ENCODE measurements at places on chromosomes 16 and 17. TPM values are rescaled to one million over a fixed set of nuclear protein-coding genes. Genes with fewer than 3 reads are reported as not detected.

DNA sequence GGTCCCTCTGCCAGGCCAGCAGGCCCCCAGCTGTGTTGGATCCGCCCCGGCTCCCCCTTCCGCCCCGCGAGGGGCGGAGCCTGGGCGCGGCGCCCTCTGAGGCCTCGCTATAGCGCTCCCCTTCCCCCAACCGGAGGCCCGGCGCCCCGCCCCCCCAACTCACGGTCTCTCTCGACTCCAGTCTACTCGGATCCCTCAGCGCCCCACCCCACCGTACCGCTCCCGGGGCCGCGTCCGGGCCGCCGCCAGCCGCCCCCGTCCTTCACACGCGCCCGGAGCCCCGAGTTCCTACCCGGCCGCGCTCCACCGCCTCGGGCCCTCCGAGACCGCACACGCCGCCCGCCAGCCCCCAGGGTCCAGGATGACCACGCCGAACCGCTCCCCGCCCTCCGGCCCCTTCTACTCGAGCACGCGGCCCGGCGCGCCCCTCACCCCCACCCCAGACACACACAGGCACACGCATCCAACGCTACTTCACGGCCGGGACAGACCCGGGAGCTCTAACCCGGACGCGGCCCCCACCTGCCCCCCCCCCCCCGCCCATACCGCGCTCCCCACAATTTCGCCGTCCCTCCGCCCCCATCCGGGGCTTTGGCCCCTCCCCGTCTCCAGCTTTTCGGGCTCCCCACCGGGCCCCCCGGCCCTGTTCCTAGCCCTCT, 1.4 kb downstream of the PHF23 start:
- H3K4me1 ChIP-seq, result peaks cover 53% of the 10 kb centered on the region
- H3K36me3 ChIP-seq, result peaks cover 33% of the 10 kb centered on the region
- peak overlapping the region; percentile 96 for H3K4me3 ChIP-seq
- peaks cover 2% of the 10 kb centered on the region for H3K27me3 ChIP-seq
- peak; percentile 90 for DNase-seq

DNA sequence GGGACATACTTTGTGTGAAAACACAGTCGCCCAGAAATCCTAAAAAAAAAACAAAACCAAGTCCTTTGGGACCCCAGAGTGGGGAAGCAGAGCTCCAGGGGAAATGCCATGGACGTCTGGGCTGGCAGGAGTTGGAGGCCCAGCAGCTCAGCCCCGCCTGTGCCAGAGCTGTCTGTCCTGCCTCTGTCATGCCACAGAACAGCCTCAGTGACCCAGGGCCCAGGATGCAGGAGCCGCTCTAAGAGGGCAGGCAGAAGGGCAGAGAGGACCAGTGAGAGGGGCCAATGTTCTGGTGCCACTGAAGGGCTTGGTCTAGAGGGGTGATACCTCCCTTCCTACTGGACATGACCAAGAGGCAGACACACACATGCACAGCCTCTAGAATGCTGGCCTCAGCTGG, 166.2 kb downstream of the C16orf78 start:
- H3K36me3 ChIP-seq, result no peaks in the 10 kb centered on the region
- no peak overlapping the region for H3K4me3 ChIP-seq
- no peak for DNase-seq
- no peaks in the 10 kb centered on the region for H3K4me1 ChIP-seq
- no peaks in the 10 kb centered on the region for H3K27me3 ChIP-seq

Gene HIC1
- total RNA-seq, result 35.1 TPM

DNA sequence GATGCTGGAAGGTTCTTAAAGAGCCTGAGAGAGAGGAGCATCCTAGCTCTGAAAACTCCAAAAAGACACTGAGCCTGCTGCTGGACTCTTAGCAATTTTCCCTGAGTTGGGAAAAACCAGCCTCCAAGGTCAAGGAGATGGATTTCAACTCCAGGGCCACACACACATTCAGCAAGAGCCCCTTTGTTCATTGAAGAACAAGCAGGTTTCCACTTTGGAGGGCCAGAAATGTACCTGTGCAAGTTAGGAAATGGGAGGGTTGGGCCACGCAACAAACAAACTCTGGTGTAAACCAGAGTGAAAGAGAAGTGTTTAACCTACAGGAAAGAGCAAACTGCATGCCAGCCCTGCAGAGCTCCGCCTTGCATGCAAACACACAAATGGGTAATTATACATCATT, 264.8 kb upstream of the RPL38 start:
- peaks cover 2% of the 10 kb centered on the region for H3K4me1 ChIP-seq
- no peak overlapping the region for H3K4me3 ChIP-seq
- H3K27ac ChIP-seq, result no peak overlapping the region

GRCh38 chr16:15604460-15605440, 38.2 kb downstream of the MARF1 start:
- no peaks in the 10 kb centered on the region for H3K27me3 ChIP-seq
- peaks cover 1% of the 10 kb centered on the region for H3K4me1 ChIP-seq
- peak overlapping the region; percentile 8 for H3K27ac ChIP-seq
- H3K4me3 ChIP-seq, result no peak overlapping the region
- no peak for DNase-seq

Gene OTOP2
- total RNA-seq, result not detected

Gene GSG1L
- total RNA-seq, result not detected

GRCh38 chr16:50338371-50339231, 30.2 kb downstream of the BRD7 start:
- peaks cover 53% of the 10 kb centered on the region for H3K4me1 ChIP-seq
- H3K27ac ChIP-seq, result peak overlapping the region; percentile 93
- peak overlapping the region; percentile 48 for H3K4me3 ChIP-seq
- DNase-seq, result peak; percentile 70

Gene CMTM2
- total RNA-seq, result 0.29 TPM

GRCh38 chr17:64024215-64024654, 3.8 kb upstream of the ICAM2 start:
- H3K36me3 ChIP-seq, result no peaks in the 10 kb centered on the region
- peaks cover 58% of the 10 kb centered on the region for H3K4me1 ChIP-seq
- no peak overlapping the region for H3K4me3 ChIP-seq
- peak overlapping the region; percentile 85 for H3K27ac ChIP-seq
- no peaks in the 10 kb centered on the region for H3K27me3 ChIP-seq

DNA sequence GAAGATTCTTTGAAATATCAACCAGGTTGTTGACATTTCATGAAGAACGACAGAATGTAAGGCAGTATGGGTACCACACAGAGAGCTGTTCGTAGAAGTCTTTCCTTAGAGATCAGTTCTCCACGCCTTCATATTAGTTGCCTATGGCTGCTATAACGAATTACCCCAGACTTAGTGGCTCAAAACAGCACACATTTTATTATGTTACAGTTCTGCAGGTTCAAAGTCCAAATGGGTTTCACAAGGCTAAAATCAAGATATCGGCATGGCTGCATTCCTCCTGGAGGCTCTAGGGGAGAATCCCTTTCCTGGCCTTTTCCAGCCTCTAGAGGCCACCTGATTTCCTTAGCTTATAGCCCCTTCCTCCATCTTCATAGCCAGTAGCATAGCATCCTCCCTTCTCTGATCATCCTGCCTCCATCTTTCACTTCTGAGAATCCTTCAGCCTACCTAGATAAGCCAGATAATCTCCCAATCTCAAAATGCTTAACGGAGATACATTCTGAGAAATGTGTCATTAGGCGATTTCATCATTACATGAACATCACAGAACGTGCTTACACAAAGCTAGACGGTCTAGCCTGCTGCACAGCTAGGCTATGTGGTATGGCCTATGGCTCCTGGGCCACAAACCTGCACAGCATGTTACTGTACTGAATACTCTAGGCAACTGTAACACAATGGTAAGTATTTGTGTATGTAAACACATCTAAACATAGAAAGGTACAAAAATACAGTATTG, 26.0 kb downstream of the ERCC4 start:
- no peak for DNase-seq
- H3K27ac ChIP-seq, result no peak overlapping the region
- no peak overlapping the region for H3K4me3 ChIP-seq
- H3K36me3 ChIP-seq, result peaks cover 30% of the 10 kb centered on the region
- no peaks in the 10 kb centered on the region for H3K4me1 ChIP-seq
- H3K27me3 ChIP-seq, result no peaks in the 10 kb centered on the region

DNA sequence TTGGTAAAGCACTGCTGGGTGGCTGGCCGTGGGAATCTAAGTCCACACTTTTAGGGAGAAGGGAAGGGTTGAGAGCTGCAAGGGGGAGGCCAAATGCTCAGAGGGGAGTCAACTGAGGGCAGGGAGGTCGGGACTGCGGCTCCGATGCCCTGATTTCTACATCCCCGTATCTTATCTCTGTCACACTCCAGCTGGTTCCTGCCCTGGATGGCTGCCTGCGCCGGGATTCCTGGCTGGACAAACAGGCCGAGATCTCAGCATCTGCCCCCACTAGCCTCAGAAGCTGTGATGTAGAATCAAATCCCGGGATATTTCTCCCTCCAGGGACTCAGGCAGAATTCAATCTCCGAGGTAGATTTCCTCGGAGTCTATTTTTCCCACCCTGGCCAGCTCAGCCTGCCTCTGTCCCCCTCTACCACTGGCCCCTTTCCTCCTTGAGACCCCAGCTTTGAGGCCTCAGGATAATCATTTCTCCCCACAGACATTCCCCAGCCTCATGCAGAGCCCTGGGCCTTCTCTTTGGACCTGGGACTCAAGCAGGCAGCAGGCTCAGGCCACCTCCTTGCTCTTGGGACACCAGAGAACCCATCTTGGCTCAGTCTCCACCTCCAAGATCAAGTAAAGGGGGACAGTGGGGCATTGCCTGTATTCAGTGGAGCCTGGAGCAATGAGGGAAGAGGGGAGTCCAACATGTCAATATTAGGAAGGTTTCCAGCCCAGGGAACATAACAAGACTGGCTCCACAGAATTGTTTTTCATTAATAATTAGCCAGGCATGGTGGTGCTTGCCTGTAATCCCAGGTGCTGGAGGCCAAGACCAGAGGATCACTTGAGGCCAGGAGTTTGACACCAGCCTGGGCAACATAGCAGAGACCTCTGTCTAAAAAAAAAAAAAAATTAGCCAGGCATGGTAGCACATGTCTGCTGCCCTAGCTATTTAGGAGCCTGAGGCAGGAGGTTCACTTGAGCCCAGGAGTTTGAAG, 1.8 kb downstream of the SHBG start:
- H3K27ac ChIP-seq, result no peak overlapping the region
- no peaks in the 10 kb centered on the region for H3K27me3 ChIP-seq
- H3K36me3 ChIP-seq, result no peaks in the 10 kb centered on the region
- peaks cover 8% of the 10 kb centered on the region for H3K4me1 ChIP-seq

DNA sequence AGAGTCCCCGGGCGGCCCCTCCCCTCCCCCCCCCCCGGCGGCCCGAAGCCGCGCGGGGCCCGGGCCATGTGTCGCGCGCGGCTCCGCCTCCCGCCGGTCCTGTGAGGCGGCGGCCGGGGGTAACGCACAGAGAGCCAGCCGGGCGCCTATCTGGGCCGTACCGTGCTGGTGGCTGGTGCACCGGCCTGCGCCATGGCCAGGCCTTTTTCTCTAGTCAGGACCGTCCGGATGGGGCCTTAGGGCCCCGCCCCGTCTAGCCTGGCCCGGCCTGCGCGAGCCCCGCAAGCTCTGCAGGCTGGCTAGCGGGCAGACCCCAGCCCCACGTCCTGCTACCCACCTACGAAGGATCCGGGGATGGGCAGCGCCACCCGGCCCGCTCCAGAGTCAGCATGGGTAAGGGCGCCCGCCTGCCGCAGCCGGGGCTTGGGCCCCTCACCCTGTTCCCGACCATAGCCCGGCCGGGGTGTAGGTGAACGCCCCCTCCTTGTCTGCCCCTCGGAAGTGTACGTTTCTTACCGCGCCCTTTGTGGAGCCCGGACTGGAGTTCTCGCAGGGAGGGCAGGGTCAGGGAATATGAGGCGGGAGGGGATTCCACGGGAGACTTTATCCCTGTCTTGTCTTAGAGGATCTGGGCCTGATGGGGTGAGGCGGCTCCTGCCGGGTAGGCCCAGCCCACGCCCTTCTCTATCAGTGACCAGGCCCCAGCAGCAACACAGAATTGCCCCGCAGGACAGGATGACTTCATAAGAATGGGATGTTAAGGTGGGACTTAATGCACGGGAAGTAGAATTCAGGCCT, at the start of gene CENPT:
Gene CENPT, minus strand, starts transcription at position 630 of the 798 bp plus-strand sequence. CDS start 13,834 bp downstream, outside the sequence.
- no peaks in the 10 kb centered on the region for H3K27me3 ChIP-seq
- peak within 1 kb of the TSS; percentile 93 for H3K4me3 ChIP-seq
- H3K4me1 ChIP-seq, result peaks cover 39% of the 10 kb centered on the region
- peak within 1 kb of the TSS; percentile 94 for H3K27ac ChIP-seq
- peaks cover 28% of the 10 kb centered on the region for H3K36me3 ChIP-seq
- DNase-seq, result peak; percentile 69

GRCh38 chr16:63714876-63715275, 1407.0 kb downstream of the CDH11 start:
- no peak overlapping the region for H3K27ac ChIP-seq
- H3K4me1 ChIP-seq, result no peaks in the 10 kb centered on the region
- H3K4me3 ChIP-seq, result no peak overlapping the region
- no peak for DNase-seq

DNA sequence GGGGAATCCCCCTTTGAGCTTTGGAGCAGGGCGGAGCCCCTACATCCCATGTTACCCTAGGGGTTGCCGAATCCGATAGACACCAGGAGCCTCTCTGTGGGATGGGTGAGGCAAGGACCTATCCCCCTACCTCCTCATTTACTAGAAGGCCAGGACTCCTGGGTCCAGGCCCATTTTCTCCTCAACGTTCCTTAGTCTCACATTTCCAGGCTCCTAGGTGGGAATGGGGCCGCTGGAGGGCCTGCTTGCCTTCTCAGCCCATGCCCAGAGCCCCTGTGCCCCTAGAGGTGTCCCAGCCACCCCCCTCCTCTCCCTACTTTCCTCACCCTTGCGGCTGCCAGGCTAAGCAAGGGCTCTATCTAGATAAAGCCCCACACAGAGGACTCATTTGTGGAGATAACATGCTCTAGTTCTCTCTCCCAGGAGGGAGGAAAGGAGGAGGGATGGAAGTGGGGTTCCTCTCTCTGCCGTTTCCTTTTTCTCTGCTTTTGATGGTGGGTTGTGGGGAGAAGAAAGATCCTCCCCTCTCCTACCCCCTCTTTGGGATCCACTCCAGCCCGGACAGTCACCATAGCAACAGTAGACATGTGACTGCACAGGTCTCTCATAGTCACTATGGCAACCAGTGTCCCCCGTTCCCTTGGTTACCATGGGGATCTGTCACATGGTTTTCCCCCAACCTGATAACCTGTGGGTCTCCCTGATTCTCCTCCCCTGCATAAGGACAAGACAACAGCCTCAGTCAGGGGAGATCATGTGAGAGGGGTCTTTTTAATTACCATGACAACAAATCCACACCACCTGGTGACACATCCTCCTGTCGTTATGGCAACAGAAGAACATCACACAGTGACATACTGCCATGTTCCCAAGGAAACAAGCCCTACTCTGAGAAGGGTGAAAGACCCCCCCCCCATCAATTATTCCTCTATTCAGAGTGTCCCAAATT, 5.2 kb downstream of the CACNA1G start:
- DNase-seq, result no peak
- no peak overlapping the region for H3K4me3 ChIP-seq
- H3K36me3 ChIP-seq, result no peaks in the 10 kb centered on the region
- H3K27ac ChIP-seq, result no peak overlapping the region
- peaks cover 45% of the 10 kb centered on the region for H3K27me3 ChIP-seq

Gene SCNN1B
- total RNA-seq, result not detected

GRCh38 chr17:45077643-45078042, 16.5 kb downstream of the NMT1 start:
- H3K27ac ChIP-seq, result peak overlapping the region; percentile 32
- no peaks in the 10 kb centered on the region for H3K27me3 ChIP-seq
- DNase-seq, result no peak
- H3K4me3 ChIP-seq, result no peak overlapping the region

Gene ITGA2B
- total RNA-seq, result 1.7 TPM

- H3K4me3 ChIP-seq, result no peak overlapping the region
- H3K27ac ChIP-seq, result no peak overlapping the region
- H3K4me1 ChIP-seq, result no peaks in the 10 kb centered on the region
- H3K36me3 ChIP-seq, result no peaks in the 10 kb centered on the region
- H3K27me3 ChIP-seq, result peaks cover 9% of the 10 kb centered on the region
- no peak for DNase-seq
Measured at GRCh38 chr17:66817750-66818149, 17.2 kb upstream of the CACNG5 start.
